Sciatic nerve (tissue), 2 donors: ENCODE measurements at places on chromosomes 2 and 18. TPM values are rescaled to one million over a fixed set of nuclear protein-coding genes. Genes with fewer than 3 reads are reported as not detected.

The CROCC2 gene
- total RNA-seq, result 0.18 TPM

- DNase-seq, result peak; percentile 70
Observed at GRCh38 chr2:121810959-121811853, 55.8 kb downstream of the TSN start.

DNA sequence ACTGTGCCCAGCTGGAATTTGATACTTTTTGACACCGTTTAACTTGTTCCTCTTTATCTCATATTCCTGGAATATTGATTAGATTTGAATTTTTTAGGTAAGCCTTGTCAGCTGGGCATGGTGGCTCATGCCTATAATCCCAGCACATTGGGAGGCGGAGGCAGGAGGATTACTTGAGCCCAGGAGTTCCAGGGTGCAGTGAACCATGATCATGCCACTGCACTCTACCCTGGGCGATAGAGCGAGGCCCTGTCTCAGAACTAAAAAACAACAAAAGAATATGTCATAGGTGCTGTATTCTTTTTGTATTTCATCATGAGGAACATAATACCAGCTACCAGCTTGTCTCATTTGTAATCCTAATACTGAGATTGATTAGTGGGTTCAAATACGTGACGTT lies 90.3 kb downstream of the ZNF532 start:
- DNase-seq, result no peak

DNA sequence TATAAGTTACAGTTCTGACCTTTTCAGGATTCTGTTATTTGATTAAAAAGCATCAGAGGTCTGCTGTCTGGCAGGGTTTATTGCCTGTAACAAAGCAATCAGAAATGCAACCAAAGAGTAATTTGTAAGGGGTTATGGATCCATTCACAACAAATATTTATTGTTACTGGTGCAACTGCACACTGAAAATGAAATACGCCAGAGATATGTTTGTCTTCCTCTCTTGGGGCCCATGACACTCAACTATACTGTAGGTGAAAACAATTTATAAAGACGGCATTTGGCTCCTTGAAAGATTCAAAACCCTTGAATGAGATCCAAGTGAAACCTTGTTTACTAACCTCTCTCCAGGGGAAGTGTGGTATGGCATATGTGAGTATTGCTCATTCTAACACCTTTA lies 452.2 kb downstream of the MBD2 start:
- DNase-seq, result no peak

- DNase-seq, result no peak
Observed at GRCh38 chr2:236943841-236944513, 141.7 kb upstream of the COPS8 start.

DNA sequence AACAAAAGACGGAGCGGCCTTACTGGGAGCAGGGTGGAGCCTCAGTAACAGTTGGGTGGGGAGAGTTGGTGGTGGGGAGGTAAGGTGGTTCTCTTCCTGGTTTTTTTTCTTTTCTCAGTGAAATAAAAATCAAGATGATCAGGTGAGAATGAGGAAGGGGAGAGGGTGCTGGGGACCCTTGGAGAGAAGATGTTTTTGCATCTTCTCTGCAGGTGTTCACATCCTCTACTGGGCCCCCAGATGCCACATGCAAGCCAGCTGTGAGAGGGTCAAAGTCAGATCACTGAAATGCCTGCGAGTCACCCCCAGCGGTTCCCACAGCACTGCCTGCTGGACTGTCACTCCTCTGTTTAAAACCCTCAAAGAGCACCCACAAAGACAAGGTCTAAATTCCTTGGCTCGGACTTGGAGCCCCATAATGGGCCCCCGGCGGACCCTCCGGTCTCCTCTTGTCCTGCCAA lies 69.8 kb upstream of the FHL2 start:
- no peak for DNase-seq

DNA sequence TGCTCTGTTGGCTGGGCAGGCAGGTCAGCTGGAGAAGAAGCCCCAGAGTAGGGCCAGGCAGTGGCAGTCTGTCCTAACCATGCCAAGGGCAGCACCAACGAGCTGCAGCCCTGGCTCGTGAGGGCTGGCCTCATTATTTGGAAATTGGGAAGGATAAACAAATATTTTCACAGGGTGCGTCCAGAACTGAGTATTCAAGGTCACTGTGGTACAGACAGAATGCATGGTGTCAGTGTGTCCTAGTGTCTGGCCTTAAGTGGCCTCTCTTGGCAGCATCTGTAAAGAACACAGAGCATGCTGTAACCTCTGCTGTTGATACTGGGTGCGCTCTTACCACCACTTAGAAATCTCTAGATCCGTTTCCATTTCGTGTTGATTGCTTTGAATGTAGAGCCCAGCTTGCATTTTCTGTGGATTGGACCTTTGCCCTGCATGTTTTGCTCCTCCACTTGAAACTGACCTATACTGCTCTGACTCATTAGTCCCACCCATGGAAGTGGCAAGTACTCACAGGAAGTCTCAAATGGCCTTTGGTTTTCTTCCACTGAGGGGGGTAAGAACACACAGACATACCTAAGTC lies 88.2 kb downstream of the GREB1L start:
- DNase-seq, result no peak
